ENCODE measurements at places on chromosomes 3 and 15.

DNA sequence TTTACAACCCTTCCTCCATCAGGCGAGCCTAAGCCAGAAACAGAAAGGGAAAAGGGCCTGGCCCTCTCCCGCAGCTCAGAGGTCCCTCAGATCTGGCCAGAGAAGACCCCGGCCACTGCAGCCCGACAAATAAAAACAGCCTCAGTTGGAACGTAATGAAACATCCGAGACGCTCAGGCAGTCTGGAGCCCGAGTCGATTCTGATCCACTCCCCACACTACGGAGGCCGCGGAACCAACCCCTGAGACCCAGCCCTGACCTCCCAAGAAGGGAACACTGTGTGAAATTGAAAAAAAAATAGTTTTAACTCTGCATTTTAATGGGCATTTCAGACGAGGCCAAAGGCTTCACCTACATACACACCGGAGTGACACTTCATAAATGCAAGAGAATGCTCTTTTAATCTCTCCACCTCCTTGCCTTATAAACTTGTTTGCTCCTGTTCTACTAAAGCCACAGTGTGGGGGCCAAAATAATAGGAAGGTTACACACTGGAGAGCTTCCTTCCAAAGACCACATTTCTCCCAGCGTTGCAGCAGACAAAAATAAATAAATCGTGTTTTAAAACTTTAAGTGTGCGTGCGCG lies 3.7 kb downstream of the MEIS2 start:
- no peak for DNase-seq

DNA sequence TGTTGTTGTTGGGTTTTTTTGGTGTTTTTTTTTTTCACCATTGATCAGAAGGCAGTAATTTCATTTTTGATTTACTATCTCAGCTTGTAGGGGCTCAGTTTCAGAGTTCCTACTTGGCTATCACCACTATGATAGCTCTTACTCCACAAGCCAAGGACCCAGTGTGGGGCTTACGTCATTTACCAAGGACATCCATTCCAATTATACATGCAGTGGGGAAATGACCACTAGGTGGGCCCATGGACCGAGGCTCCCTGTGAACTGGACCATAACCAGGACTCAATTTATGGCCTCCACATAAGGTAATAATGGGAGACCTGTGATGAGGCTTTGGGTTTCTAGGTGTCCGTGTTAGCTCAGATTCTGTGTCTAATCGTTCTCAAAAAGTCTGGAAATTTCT lies 67.5 kb upstream of the CACNA1D start:
- DNase-seq, result no peak

GRCh38 chr15:100159436-100159835 lies 182.3 kb downstream of the ADAMTS17 start:
- DNase-seq, result no peak

DNA sequence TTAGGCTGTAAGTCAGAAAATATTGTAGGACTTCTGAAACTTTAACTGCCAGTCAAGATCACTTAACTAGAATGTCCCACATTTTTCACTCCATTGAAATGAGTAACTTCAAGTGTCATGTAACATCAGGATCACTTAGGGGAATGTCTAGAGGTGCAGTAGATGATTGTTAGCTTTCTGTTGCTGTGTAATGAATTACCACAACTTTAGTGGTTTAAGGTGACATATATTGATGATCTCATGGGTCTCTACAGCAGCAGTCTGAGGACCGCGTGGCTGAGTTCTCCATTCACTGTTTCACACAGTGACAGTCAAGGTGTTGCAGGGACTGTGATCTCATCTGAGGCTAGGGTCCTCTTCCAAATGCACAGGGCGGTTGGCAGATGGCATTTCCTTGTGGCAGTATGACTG lies 82.7 kb downstream of the SLC25A26 start:
- DNase-seq, result no peak

- no peak for DNase-seq
Measured at GRCh38 chr3:151918253-151919029, 45.0 kb downstream of the SUCNR1 start.

DNA sequence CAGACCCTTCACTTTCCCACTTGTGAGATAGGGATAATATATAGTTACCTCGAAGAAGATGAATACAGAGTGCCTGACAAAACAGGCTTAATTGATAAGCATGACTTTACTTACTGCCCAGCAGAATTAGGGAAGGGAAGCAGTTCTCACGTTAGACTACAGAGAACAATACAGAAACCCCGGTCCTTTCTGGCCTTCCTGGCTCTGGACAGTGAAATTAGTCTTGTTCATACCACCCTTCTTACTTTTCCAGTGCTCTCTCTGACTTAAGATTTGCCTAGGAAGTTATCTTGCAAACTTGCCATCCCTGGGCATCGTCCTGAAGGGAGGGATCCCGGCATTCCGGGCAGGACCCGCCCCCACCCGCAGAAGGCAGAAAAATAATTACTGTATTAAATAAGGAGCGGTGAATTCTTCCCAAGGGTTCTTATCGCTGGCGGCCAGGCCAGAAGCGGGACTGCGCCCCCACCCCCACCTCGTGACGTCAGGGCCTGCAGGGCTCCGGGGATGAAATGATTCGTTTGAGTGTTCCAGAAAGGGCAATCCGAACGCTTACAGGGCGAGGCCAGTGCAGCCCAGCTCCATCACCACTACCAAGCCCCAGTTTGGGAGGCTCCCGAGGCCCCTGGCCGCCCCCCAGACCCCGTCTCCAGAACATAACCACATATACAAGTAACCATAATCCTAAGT lies 8.4 kb downstream of the SOX2 start:
- DNase-seq, result no peak

- no peak for DNase-seq
Measured at GRCh38 chr3:32432711-32433530, 41.3 kb downstream of the CMTM7 start.

DNA sequence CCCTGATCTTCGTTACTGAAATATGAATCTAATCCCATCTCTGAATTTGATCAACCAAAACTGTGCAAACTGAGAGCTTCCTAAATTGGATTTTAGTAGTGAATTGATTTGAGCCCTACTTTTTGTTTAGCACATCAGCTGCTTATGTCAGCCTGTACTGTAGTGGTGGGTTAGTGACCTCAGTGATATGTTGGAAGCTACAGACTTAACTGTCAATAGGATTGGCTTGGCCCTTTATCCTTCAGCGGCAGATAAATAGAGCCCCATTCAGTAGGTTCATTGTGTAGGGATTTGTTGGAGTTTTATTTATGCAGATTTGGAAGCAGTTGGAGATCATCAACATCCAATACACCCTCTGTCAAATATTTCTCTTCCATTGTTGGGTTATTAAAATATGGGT lies 409.7 kb downstream of the SOX2 start:
- DNase-seq, result no peak

GRCh38 chr3:151871639-151872468 lies 1.6 kb upstream of the SUCNR1 start:
- no peak for DNase-seq

DNA sequence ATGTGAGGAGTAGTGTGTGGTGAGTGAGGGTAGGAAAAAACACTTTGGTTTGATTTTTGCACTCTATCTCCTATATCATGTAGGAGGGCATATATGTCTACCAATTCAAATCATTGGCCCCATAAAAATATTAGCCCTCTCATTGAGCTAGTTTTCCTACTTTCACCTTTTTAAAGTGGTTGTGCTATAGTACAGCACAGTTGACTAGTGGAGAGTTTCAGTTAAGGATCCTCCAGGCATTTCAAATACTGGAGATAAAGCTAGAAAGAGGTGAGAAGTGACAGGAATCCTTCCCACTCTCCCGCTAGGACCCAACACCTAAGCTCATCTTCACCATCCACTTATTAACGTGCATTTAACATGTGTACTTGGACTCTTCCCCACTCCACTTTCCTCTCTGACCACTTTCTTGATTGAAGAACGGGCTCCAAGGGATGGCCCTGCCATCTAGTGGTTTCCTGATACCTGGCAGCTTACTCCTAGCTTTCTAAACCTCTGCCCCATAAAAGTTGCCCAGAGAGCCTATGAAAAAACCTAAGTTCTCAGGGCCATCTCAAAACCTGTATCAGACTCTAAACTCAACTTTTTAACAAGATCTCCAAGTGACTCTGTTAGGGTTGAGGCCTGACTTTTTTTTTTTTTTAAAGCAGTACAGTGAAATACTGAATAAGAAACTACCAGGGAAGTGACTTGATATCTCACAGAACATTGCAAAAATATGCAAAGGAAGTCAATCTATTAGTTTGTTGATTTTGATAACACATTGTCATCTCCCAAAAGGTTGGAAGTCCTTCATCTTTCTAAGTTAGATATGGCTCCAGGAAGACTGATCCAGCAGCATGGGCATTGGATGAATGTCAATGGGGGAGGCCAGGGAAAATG lies 17.9 kb downstream of the IL12A start:
- DNase-seq, result no peak

- no peak for DNase-seq
Measured at GRCh38 chr3:56796202-56796601, 5.5 kb downstream of the ARHGEF3 start.

DNA sequence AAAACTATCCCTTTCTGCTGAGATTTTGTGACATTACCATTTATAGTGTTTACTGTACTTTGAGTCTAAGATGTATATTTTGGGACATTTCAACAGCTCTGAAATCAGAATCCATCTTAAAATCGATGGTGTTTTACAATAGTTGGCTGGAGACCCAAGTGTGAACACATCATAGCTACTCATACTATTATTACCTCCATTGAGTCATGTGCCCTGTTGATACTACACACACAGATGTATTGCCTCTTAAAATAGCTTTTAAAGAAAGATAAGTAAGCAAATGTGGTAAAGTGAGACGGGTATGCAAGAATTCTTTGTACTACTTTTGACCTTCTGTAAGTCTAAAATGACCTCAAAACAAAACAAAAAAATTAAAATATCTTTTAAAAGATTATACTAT lies 6.7 kb downstream of the LMOD3 start:
- DNase-seq, result no peak

- DNase-seq, result no peak
Measured at GRCh38 chr15:44727485-44728231, 8.7 kb upstream of the TRIM69 start.

DNA sequence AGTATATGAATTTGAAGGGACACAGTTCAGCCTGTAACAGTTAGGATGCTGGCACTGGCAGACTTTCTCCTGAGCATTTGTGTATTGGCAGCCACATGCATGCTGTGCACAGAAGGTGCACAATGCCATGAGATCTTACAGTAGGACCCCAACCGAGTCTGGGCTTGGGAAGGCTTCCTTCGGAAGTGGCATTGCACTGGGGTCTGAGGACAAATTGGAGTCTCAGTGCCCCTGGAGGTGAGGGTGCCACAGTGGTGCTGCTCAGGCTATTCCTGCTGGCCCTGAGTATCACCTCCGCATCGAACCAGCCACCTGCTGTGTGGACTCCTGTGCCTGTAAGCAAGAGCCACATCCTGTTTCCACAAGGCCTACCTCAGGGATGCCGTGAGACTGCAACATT lies 99.5 kb downstream of the DNAJB8 start:
- no peak for DNase-seq
